ENCODE measurements at places on chromosomes 12 and 14. TPM values are rescaled to one million over a fixed set of nuclear protein-coding genes. Genes with fewer than 3 reads are reported as not detected.

Gene SYNDIG1L
- total RNA-seq = 2.7 TPM

Gene SLC7A7
- total RNA-seq = 17.0 TPM

Gene GYS2
- total RNA-seq = not detected

Gene BATF
- total RNA-seq = not detected

Gene TAMALIN
- 4.4 TPM for total RNA-seq

Gene IAPP
- total RNA-seq = not detected

Gene KRT7
- not detected for total RNA-seq

Gene BCAT1
- total RNA-seq = 146 TPM

Gene CPNE6
- total RNA-seq = not detected

Gene IRF9
- total RNA-seq = 12.0 TPM

Gene KRT79
- not detected for total RNA-seq

Gene ZNF891
- total RNA-seq = 2.9 TPM

Data from endodermal cell (in vitro differentiated cells).